ENCODE measurements at places on chromosomes 16 and 17. TPM values are rescaled to one million over a fixed set of nuclear protein-coding genes. Genes with fewer than 3 reads are reported as not detected.
A peak's percentile ranks its signal among the peaks of the same experiment; 100 is the strongest.

DNA sequence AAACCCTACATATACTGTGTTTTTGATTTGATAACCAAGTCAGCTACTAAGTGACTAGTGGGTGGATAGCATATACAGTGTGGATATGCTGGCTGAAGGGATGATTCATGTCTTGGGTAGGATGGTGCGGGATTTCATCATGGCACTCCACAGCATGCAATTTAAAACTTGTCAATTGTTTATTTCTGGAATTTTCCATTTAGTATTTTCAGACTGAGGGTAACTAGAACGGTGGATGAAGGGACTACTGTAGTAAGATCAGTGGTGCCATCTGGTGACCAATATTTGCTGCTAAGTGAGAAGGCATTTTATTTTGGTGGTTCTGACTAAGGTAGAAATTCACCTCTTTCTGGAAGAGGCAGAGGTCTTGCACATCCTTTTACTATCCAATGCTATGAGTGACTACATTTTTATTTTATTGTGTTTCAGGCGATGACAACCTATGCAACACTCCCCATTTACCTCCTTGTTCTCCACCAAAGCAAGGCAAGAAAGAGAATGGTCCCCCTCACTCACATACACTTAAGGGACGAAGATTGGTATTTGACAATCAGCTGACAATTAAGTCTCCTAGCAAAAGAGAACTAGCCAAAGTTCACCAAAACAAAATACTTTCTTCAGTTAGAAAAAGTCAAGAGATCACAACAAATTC lies 3.1 kb downstream of the CDC6 start:
- peak; percentile 97 for DNase-seq

DNA sequence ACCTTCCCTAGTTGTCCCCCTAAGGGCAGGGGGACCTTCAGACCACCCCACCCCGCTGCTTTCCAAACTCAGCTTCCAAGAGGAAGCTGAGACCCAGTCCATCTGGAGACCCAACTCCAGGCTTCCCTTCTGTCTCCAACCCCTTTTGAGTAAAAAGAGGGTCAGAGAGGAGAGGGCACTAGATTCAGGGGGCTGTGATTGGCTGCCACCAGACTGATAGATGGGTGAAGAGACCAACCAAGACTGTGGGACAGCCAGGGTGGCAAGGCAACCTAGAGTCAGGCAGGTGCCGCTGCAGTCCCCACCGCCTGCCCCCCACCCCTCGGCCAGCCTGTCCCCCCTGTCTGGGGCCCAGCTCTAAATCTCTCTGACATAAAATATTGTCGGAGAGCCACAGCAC lies 92.5 kb downstream of the SDK2 start:
- DNase-seq, result no peak

GRCh38 chr16:11152677-11153331 lies 103.2 kb downstream of the SOCS1 start:
- no peak for DNase-seq

DNA sequence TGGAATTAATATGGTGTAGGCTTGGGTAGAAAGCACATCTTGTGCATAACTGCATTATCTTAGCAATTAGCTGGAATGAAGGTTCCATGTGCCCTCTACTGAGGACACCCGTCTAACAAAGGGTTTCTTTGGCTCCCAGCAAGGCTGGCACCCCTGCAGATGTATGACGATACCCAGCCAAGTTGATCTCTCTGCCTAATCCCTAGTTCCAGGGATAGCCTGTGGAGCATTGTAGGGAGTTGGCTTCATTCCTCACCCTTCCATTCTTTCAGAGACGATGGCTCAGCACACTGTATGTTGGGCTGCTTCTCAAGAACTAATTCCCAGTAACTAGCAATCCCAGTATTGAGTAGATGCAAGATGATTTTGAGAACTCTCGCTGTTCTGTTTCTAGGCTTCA lies 182.5 kb downstream of the SNX29 start:
- DNase-seq, result no peak

GRCh38 chr17:21275047-21275578 lies 9.4 kb upstream of the MAP2K3 start:
- DNase-seq, result no peak

DNA sequence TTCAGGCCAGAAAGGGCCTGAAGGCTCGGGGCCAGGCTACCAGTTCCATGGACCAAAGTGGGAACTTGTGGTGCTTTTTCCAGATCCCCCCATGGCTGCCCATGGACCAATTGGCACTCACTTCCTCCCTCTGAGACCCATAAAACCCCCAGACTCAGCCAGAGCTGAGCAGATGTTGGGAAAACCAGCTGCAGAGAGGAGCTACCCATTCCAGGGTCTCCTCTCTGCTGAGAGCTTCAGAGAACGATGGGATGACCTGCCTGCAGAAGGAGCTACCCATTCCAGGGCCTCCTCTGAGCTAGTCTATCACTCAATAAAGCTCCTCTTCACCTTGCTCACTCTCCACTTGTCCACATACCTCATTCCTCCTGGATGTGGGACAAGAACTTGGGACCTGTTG lies 52.2 kb upstream of the MED9 start:
- DNase-seq, result no peak

- DNase-seq, result peak; percentile 93
Measured at GRCh38 chr17:82098169-82098938, at the start of gene FASN. Gene FASN (minus strand): TSS chr17:82098236. CDS start chr17:82096445, 1,791 bp downstream.

- DNase-seq, result no peak
Measured at GRCh38 chr17:61388561-61389356, 10.9 kb upstream of the TBX2 start.

Gene CHST5
- total RNA-seq, result not detected

Gene AOC2
- total RNA-seq, result 0.36 TPM

Gene SP6
- under 0.01 TPM for total RNA-seq

Gene YPEL2
- total RNA-seq, result 3.4 TPM

Gene SLFN12L
- total RNA-seq, result under 0.01 TPM

All from IMR-90 (cell line).